ENCODE measurements at places on chromosomes 4 and X. TPM values are rescaled to one million over a fixed set of nuclear protein-coding genes. Genes with fewer than 3 reads are reported as not detected.

DNA sequence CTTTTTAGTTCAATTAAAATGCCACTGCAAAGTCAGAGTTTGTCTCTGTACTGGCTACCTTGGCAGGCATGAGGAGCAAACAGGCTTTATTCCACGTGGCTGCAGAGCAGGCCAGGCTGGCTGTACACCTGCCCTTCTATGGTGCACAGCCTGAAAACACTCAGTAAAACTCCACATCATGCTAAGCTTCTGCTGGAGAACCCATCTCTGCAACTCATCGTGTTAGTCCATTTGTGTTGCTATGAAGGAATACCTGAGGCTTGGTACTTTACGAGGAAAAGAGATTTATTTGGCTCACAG lies 214.4 kb downstream of the SCFD2 start:
- H3K27me3 ChIP-seq: no peaks in the 10 kb centered on the region
- no peaks in the 10 kb centered on the region for H3K36me3 ChIP-seq
- no peak overlapping the region for H3K4me3 ChIP-seq
- H3K4me1 ChIP-seq: no peaks in the 10 kb centered on the region
- no peak overlapping the region for H3K27ac ChIP-seq
- no peak for DNase-seq

DNA sequence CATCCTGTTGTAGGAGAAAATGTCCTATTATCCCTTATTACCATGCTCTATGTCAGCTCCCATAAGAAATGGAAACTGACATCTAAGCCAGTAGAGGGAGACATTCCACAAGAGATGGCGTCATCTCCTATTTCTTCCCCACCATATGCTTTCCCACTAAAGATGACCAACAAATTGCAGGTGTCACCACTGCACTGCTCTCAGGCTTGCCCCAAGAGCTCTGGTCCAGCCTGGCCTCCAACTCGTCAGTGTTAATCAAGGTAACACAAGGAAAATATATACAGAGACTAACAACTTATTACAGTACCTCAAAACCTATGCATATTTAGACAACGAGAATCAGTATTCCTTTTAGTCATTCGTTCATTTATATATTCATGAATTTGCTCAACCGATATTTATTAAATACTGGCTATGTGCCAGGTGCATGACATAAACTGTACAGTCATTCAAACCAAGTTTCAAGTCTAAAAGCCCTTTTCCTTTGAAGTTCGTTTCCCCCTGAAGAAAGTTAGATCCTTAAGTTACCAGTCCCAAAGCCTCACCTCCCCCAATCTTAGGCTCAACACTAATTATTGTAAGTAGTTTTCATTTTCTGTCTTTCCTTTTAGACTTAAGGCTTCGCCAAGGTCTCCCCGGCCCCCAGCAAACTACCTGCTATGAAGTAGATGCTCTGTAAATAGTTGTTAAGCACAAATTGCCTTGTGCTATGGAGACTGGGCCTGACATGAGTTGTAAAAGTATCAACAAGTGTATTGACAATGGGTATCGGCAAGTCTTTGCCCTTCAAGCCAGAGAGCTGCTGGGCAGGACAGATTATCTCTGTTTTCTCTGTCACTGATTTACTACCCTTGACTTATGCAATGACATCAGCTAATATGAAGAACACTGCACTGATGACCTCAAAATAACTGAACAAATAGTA lies 3.1 kb upstream of the FGB start:
- H3K27ac ChIP-seq: no peak overlapping the region
- H3K36me3 ChIP-seq: no peaks in the 10 kb centered on the region
- H3K4me3 ChIP-seq: no peak overlapping the region

GRCh38 chrX:3250966-3251365 lies 95.5 kb downstream of the MXRA5 start:
- no peaks in the 10 kb centered on the region for H3K27me3 ChIP-seq
- no peak for DNase-seq
- H3K4me1 ChIP-seq: no peaks in the 10 kb centered on the region
- H3K27ac ChIP-seq: no peak overlapping the region
- H3K4me3 ChIP-seq: no peak overlapping the region

DNA sequence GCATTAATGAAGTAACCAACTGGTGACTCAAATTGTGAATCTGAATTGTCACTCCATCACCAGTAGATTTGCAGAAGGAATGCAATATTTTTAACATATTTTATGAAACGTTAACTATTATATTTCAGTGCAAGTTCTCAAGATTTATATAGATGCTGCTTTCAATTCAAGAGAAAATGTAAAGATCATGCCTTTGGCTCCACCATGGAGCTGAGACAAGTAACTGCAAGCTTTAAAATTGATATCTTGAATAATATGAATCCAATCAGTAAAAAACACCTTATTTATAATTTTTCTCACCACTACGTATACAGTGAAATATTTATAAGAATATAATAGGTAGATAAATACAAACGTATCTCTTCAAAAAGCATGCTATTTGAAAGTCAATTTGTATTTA lies 27.8 kb upstream of the GALNTL6 start:
- no peaks in the 10 kb centered on the region for H3K27me3 ChIP-seq
- H3K4me1 ChIP-seq: no peaks in the 10 kb centered on the region
- H3K4me3 ChIP-seq: no peak overlapping the region
- no peak overlapping the region for H3K27ac ChIP-seq
- no peaks in the 10 kb centered on the region for H3K36me3 ChIP-seq

- DNase-seq: no peak
- no peaks in the 10 kb centered on the region for H3K36me3 ChIP-seq
- peaks cover 2% of the 10 kb centered on the region for H3K27me3 ChIP-seq
- H3K27ac ChIP-seq: no peak overlapping the region
Observed at GRCh38 chr4:8912089-8912455, 40.4 kb upstream of the HMX1 start.

- H3K36me3 ChIP-seq: no peaks in the 10 kb centered on the region
- no peak for DNase-seq
- H3K4me3 ChIP-seq: no peak overlapping the region
- peaks cover 24% of the 10 kb centered on the region for H3K4me1 ChIP-seq
- peak overlapping the region; percentile 27 for H3K27ac ChIP-seq
- no peaks in the 10 kb centered on the region for H3K27me3 ChIP-seq
Observed at GRCh38 chr4:119209077-119209476, 3.4 kb upstream of the USP53 start.

GRCh38 chrX:154000051-154000450 lies 19.7 kb downstream of the IRAK1 start:
- no peaks in the 10 kb centered on the region for H3K4me1 ChIP-seq
- no peak for DNase-seq
- H3K4me3 ChIP-seq: no peak overlapping the region
- H3K36me3 ChIP-seq: no peaks in the 10 kb centered on the region

GRCh38 chr4:167031534-167032156 lies 202.6 kb downstream of the SPOCK3 start:
- no peak for DNase-seq
- H3K4me3 ChIP-seq: no peak overlapping the region
- H3K4me1 ChIP-seq: no peaks in the 10 kb centered on the region
- H3K27ac ChIP-seq: no peak overlapping the region

- no peaks in the 10 kb centered on the region for H3K36me3 ChIP-seq
- H3K27ac ChIP-seq: no peak overlapping the region
- H3K27me3 ChIP-seq: peaks cover 11% of the 10 kb centered on the region
- DNase-seq: peak; percentile 1
Observed at GRCh38 chr4:3687538-3687937, 78.6 kb upstream of the ADRA2C start.

CENPVL2 gene
- total RNA-seq: not detected

NLGN3 gene
- 0.31 TPM for total RNA-seq

ZDHHC15 gene
- 0.39 TPM for total RNA-seq
